ENCODE measurements at places on chromosomes 12 and 14.

DNA sequence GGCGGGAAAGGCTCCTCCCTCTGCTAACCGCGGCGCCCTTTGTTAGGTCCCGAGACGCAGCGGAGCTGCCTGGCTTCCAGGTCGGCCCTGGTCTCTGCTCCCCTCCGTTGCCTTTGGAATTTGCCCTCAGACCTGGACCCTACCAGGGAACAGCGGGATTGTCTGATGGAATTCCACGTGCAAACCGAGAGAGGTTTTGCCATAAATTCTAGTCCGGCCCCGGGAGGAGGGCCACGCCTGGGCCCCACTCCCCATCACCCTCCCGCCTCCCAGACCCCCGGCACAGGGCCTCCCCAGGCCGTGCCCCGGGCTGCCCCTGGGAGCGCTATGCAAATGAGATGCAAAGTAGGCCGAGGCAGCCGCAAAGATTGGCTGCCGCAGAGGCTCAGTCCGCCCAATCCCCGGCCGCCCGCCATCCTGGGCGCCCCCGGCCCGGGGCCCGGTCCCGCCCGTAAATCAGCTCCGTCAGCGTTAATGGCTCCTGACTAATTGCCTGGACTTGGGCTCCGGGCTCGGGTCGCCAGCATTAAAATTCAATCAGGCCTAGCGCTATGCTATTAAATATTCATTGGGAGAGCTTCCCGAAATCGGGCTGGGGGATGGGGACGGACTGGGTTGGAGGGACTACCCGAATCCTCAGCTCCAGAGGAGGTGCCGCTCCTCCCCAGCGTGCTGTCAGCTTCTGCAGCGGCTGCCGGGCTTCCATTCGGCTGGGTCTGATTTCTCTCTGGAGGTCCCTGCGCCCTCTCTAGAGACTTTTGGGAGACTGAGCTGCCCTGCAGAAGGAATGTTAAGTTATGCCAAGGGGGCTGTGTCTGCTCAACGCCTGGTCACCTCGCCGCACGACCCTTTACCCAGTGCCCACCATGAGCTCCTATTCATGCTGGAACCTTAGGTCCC is 15.7 kb upstream of the FIGNL2 start:
- DNase-seq: no peak

- DNase-seq: no peak
These were observed 82.8 kb downstream of the TNFAIP2 start for GRCh38 chr14:103206023-103206481.

DNA sequence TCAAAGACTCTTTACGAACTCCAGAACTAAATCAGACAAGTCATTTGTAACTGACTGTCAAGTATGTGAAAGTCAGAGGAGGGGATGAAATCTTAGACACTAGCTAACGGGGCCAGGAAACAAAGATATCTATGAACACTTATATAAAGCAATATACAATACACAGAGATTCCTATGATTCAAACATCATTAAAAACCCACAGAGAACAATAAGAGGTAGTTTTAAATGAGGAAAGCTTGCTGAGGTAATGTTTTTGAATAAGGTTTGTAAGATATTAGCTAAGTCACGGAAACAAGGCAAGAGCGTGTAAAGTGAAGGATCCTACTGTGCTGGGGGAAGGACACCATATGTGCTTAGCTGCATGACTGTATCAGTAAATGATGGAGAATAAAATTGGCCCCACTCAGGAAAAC is 36.7 kb downstream of the SAV1 start:
- no peak for DNase-seq

DNA sequence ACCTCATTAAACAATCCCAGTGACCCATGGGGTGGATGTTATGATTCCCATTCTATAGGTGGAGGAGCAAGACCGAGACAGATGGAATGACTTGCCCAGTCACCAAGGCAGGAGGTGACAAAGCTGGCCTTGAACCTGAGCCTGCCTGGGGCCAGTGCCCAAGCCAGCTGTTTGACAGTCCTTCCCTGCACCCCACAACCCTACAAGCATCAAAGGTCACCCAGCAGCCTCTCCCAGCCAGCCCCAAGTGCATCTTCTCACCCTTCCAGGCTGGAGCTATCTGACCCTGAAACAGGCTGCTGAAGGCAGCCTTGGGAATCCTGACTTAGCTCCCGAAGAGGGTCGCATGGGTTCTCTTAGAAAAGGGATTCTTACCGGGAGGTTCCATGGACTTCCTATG is 20.3 kb downstream of the MMAB start:
- DNase-seq: no peak

- no peak for DNase-seq
These were observed 1159.2 kb upstream of the TMEM132C start for GRCh38 chr12:127107744-127108143.

- DNase-seq: no peak
These were observed 4.8 kb downstream of the ABHD4 start for GRCh38 chr14:22602862-22603261.

- no peak for DNase-seq
These were observed 42.1 kb upstream of the LGR5 start for GRCh38 chr12:71397433-71397954.

DNA sequence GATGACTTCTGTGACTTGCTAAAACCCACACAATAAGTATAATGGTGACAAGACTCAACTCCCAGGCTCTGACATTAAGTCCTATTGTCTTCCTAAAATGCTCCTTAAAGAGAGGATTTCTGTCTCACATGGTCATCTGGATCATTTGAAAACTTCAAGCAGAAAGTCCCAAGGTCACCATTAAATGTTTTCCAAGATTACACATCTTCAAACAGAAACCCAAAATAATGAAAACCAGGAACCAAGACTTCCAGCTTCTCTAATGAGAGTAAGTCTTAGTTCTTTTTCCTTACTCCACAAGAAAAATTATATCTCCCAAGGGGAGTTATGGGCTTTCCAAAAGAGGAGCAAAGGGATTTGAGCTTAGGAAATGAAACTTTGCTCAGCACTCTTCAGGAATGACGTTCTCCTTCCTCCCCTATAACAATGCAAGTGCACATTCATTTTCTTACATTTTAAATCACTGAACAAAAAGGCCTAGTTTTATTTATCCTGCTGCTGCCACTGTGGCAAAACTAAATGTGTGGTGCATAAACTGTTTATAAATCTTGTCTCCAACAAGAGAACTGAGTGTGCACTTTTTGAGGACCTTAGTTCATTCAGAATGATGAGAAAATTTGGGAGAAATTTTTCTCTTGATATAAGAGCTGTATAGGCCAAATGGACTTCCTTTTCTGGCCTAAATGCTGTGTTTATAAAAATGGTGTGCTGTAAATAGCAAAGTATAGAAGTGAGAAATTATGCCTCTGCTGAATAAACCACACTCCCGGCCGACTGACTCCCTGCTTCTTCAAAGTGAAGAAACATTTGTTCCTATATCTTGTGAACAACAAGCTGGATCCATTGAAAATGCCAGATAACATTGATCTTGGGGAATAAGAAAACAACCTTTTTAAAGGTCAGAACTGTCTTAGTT is 148.4 kb upstream of the PLEKHG7 start:
- DNase-seq: no peak

GRCh38 chr12:54393743-54394142 is 9.2 kb upstream of the ZNF385A start:
- no peak for DNase-seq

GRCh38 chr12:65184176-65184857 is 14.9 kb downstream of the LEMD3 start:
- no peak for DNase-seq

GRCh38 chr12:49255857-49256637 is 8.8 kb upstream of the TUBA1C start:
- no peak for DNase-seq
